ENCODE measurements at places on chromosomes 11 and 22. TPM values are rescaled to one million over a fixed set of nuclear protein-coding genes. Genes with fewer than 3 reads are reported as not detected.

GRCh38 chr11:2137202-2138067, 1.8 kb downstream of the IGF2 start:
- DNase-seq, result peak; percentile 98

DNA sequence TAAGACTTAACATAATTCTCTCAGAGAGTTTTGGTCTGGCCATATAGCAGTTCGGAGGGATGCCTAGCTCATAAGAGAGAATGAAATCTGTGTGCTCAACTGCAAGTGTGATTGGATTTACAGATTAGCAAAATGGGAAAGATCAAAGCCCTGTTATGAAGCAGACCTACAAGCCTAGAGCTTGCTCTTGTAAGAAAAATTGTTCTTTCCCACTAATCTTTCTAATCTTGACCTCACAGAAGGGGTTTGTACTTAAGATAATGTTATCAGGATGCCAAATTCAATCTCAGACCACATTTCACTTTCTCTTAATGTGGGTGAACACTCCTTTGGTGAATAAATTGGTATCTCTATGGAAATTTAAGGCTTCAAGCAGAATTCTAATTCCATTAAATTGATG, 267.2 kb downstream of the RAB38 start:
- no peak for DNase-seq

DNA sequence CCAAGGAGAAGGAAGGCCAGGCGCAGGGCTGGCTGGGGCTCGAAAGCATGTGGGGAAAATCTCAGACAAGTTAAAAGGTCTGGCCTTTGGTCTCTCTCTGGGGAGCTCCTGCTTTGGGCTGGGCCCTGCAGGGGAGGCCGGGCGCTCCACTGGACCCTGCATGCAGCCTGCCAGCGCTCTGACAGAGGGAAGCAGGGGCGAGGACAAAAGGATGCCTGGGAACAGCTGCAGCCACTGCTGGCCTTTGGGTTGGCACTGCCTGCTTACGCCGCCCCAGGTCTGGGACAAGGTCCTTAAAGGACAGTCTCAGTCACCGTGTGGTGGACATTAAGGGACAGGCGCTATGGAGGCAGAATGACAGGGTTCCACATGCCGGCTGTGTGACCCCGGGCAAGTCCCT, 56.4 kb upstream of the TTLL12 start:
- no peak for DNase-seq

GRCh38 chr11:111416231-111416960, 37.3 kb upstream of the POU2AF1 start:
- DNase-seq, result no peak

DNA sequence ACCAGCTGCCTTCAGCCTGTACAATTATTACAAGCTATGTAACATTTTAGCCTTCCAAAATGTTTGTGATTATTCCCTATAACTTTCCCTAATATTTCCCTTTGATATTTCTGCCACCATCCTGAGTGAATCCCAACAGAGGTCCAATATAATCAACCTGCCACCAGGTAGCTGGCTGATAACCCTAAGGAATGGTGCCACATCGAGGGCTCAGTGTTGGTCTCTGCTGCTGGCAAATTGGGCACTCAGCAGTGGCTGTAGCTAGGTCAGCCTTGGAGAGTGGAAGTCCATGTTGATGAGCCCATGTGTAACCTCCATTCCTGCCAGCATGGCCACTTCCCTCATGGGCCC, 121.2 kb downstream of the ZNF280B start:
- no peak for DNase-seq

DNA sequence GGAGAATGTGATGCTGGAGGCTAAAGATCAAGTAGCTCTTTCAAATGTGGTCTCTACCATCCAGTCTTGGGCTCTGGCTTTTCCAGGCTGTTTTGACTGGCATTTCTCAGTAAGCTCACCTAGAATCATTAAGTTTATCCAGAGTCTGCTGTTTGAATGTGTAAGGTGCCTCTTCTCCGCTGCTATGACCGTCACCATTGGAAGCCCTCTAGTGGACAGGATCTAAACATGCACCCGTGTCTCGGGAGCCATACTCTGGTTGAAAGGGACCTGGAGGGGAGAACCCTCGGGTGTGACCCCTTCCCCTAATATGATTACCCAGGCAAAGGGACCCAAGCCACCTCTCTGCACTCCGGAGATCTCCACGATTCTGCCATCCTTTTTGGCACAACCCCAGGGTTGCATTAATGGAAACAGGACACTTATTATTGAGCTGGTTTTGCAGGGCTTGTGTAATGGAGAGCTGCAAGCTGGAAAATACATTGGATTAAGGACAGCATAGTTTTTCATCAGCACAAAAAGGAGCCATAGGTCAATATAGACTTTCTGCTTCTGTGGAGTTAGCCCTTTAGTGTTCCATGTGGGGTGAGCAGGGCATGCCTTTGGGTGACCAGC, 191.0 kb upstream of the LARGE1 start:
- peak; percentile 57 for DNase-seq

GRCh38 chr11:2193099-2193887, 21.7 kb upstream of the TH start:
- DNase-seq, result no peak

- no peak for DNase-seq
These were observed 9.4 kb upstream of the PPM1F start for GRCh38 chr22:21961886-21962654.

DNA sequence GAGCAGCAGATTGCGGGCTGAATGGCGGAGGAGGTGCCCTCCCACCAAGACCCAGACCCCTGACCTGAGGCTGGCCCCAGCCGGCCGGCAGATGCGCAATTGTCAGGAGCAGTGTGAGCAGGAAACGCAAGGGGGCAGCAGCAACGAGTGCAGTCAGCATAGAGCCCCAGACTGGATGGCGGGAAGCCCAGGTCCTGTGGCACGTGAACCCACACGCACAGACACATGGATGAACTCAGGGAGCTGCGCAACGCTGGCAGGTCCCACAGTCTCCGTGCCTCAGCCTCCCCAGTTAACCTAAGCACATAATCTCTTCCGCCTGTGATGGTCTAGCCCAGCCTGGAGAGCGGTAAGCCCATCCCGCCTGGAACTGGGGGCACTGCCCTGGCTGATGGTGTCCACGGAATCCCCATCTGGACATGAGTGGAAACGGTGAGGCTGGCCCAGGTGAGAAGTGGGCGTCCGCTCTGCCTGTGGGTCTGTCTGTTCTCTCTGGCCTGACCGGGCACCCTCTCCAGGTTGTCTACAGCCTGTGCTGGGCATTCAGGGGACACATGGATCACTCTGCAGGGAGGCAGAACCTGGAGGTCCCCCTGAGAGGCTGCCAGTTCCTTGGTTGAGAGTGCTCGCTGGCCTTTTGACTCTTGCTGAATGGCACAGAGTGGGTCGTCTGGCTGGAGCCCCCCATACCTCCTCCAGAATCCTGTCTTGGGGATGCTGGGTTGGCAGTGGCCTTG, 626 bp upstream of the TBX10 start:
- peak; percentile 95 for DNase-seq

DNA sequence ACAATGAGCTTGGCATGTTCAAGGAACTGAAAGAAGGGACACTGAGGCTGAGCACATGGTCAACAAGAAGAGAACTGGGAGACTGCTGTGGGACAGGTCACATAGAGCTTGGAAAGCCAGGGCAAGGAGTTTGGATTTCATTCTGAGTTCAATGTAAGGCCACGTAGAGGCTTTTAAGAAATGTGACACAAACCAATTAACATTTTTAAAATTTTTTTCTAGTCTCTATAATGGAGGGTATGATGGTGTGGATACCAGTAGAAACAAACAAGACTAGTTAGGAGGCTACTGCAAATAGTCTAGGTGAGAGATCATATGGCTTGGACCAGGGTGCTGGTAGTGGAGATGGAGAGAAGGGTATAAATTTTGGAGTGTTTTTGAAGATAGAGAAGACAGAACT, 56.7 kb downstream of the RAB30 start:
- no peak for DNase-seq

DNA sequence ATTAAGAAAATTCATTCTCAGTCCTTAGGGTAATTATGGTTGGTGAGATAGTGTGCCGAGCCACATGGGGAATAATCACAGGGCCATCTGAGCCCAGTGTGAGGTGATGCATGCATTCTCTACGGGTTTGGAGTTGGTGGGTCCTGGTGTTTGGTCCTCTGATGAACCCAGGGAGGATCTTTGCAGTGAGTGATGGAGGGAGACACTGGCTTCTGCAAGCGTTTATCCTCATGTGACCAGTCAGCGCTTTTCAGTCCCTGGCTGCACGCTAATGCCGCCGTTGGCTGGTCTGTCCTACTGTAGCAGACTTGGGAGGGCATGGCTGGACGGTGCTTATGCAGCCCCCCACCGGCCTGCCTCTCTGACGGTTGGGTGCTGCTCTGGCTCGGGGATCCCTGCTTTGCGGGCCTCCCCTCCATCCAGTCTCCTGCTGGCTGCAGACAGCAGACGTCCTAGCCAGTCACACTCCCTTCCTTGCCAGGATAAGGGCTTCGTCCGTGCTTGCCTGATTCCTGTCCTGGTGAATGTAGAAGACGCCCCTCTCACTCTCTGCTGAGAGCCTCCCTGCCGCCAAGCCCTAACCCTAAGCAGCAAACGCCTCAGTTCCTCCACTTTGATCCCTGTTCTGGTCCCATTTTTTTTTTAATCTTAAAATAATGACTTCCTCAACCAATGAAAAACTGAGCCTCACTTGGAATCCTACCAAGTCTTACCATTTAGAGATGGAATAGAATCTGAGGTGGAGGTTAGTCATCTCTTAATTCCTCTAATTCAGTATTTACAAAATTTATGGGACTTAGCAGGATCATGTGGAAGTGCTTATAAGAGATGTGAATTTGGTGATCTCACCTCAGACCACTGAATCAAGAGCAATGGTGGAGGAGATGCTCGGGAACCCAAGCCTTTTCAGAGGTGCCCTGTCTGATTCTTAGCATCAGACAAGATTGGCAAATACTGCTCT, 143.7 kb upstream of the SORL1-AS1 start:
- no peak for DNase-seq

GRCh38 chr11:8652140-8652539, 30.3 kb downstream of the TRIM66 start:
- no peak for DNase-seq

GRCh38 chr22:48154169-48154942, 1391.9 kb downstream of the TBC1D22A start:
- DNase-seq, result peak; percentile 8

DNA sequence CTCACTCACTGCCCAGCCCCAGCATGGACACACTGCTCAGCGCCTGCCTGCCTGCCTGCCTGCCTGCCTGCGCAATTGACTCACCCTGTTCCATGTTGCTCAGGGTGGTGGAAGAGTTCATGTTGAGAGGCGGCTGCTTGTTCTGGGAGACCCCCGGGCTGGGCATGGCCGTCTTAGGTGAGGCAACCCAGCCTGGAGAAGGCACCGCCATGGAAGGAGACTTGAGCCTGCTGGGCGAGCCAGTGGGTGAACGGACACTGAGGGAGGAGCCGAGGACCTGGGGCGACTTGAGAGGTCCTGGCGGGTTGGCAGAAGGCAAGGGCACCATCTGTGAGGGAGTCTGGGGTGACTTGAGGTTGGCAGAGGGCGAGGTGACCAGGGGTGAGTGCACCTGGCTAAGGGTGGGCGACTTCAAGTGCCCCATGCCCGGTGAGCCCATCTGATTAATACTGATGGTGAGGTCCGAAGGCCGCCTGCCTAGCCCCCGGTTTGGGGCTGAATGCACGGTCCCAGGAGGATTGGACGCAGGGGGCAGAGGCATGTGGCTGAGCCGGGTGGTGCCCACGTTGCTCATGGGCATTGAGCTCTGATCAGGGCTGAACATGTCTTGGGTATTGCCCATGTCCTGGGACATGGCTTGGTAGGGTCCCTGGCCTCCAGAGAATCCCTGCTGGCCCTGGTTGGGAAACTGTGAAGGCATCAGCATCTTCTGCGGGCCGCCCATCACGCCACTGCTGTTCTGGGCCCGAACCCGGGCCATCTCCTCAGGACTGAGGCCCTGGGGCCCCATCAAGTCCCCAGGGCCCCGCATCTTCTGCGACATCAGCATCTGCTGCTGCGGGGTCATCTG, 17.1 kb downstream of the CXCR5 start:
- DNase-seq, result peak; percentile 39

- DNase-seq, result peak; percentile 56
These were observed 76.0 kb upstream of the KCNQ1OT1 start for GRCh38 chr11:2775626-2776350.

GRCh38 chr22:22748756-22749155, 104.3 kb downstream of the GGTLC2 start:
- no peak for DNase-seq

- DNase-seq, result no peak
These were observed 1.4 kb upstream of the TRMT2A start for GRCh38 chr22:20118300-20119020.

GRCh38 chr22:49234459-49234858, 593.2 kb downstream of the BRD1 start:
- peak; percentile 11 for DNase-seq

- DNase-seq, result no peak
These were observed 2.8 kb upstream of the USP2 start for GRCh38 chr11:119384332-119384731.

DNA sequence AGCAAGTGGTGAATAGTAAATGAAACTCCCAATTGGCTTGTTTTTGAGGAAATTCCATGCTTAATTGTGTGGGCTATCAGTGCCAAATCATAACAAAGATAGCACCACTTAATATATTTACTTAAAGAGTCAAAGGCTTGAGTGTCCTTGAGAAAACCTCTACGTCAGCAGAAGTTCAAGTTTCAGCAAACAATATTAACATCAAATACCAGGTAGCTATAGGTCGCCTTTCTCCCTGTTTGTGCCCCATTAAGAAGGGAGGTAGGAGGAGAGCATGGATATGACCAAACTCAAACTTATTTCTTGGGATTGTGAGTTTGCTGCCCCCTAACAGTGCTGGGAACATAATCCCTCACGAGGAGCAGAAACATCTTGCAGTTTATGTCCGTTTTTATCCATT, 105.6 kb upstream of the SYN3 start:
- peak; percentile 10 for DNase-seq

DNA sequence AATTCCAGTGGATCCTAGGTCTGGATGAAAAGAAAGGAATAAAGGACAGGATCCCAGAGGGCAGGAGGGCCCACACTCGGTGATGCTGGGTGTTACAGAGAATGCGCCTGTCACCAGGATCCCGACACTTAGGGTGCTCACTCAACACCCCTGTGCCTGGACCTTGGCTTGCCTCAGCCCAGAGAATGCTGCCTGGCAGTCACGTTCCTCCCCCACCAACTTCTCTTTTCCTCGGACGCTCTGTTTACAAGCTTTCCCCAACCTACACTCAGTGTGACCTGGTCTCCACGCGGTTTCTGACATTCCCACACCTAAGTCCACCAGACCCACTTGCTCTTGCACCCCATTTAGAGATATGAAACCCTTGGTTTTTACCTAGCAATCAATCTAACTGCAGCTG, 38.0 kb upstream of the ETS1 start:
- DNase-seq, result no peak

The OR4C16 gene
- total RNA-seq, result not detected

The GPR83 gene
- total RNA-seq, result 0.38 TPM

The FDX1 gene
- 11.5 TPM for total RNA-seq

The TRIOBP gene
- total RNA-seq, result 66.9 TPM

The RPS3 gene
- total RNA-seq, result 2,298 TPM

The TUBA8 gene
- total RNA-seq, result 2.7 TPM

The ENTHD1 gene
- not detected for total RNA-seq

The WNT7B gene
- total RNA-seq, result 0.10 TPM

The CDCA5 gene
- 88.7 TPM for total RNA-seq

The PRPF19 gene
- 93.8 TPM for total RNA-seq

The MOGAT2 gene
- total RNA-seq, result not detected

The UPK2 gene
- total RNA-seq, result 0.21 TPM

The MIOX gene
- not detected for total RNA-seq

The OR52I2 gene
- not detected for total RNA-seq
